ENCODE measurements at places on chromosomes 3 and 15. TPM values are rescaled to one million over a fixed set of nuclear protein-coding genes. Genes with fewer than 3 reads are reported as not detected.

DNA sequence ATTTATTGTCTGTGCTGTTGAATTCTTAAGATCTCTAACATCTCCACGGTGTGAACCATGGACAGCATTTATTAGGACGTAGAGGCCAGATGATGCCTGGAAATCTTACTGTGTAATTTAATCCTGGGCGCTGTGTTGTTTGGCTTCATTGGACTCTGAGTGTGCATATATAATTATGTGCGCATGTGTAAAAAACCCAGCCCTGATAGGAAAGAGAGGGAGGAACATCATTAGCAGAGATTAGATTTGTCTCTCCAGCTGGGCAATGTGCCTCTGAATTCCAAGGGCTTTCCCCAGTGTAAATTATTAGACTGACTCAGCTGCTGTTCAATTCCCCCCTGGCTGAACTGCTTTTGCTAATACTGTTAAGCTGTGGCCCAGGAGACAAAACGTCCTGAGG lies 39.6 kb downstream of the MAP3K13 start:
- DNase-seq: no peak

GRCh38 chr15:76962337-76963013 lies 30.9 kb downstream of the RCN2 start:
- no peak for DNase-seq

- DNase-seq: no peak
Measured at GRCh38 chr3:176780766-176781165, 416.5 kb downstream of the TBL1XR1 start.

GRCh38 chr3:133277813-133278212 lies 122.0 kb upstream of the BFSP2 start:
- no peak for DNase-seq

DNA sequence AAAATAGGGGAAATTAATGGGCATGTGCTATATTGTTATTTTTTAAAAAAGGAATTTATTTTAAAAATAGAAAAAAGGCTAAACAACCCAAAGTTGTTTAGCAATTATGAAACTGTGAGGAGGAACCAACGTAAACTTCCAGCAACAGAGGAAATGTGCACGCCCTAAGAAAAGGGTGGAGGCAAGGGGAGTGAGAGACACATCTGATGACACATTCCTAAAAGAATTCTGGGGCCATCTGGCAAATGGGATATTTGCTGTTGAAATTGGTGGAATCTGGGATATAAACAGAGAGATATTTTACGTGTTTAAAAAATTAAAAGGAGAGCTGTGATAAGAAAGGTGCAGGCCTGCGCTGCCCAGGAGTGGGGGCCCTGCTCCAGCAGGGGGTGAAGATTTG lies 50.8 kb upstream of the MUC13 start:
- no peak for DNase-seq

HIGD2B gene
- total RNA-seq: not detected

- DNase-seq: no peak
Measured at GRCh38 chr15:68370768-68371151, 61.2 kb downstream of the ITGA11 start.

GRCh38 chr3:46239301-46239938 lies 2.8 kb upstream of the CCR3 start:
- DNase-seq: no peak

DNA sequence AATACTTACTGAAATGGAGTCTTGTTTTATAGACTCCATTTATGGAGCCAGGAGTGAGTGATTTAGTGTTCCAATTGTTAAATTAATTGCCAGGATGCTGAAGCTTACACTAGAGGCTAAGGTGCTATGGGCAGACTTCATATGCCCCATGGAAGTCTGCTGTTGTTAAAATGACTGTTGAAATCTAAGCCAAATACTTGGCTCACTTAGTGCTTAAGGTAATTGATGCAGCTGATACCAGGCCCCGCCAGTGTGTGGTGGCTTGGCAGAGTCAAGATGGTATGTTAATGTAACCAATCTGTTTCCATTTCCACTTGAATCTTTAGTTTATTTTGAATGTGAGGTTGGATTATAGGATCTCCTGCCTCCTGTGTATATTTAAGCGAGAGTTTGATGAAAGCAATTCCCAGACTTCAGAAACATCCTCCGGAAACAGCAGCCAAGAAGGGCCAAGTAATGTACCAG lies 187.1 kb downstream of the ITPR1 start:
- no peak for DNase-seq

- DNase-seq: no peak
Measured at GRCh38 chr15:63551400-63551799, 45.8 kb upstream of the FBXL22 start.

- DNase-seq: no peak
Measured at GRCh38 chr15:57566834-57567233, 24.9 kb upstream of the MYZAP start.

DNA sequence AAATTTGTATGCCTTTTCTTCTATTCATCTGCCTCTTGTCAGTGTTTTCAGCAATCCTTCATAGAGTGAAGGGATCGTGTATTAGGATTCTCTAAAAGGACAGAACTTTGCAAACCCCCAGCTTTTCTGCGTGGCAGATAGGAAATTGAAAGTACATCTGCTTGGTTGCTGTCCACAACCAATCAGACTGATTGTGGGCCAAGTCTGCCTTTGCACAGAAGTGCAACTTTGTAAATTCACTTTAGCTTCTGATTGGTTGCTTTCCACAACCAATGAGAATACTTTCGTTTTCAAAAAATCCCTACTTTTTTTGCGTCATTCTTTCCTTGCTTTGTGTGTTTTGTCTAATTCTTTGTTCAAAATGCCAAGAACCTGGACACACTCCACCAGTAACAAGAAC lies 847.4 kb downstream of the FHIT start:
- DNase-seq: no peak

GRCh38 chr3:60009931-60010478 lies 960.2 kb upstream of the CFAP20DC start:
- DNase-seq: no peak

AVEN gene
- total RNA-seq: 10.0 TPM

- DNase-seq: no peak
Measured at GRCh38 chr15:77969055-77969454, 108.5 kb downstream of the TBC1D2B start.

DNA sequence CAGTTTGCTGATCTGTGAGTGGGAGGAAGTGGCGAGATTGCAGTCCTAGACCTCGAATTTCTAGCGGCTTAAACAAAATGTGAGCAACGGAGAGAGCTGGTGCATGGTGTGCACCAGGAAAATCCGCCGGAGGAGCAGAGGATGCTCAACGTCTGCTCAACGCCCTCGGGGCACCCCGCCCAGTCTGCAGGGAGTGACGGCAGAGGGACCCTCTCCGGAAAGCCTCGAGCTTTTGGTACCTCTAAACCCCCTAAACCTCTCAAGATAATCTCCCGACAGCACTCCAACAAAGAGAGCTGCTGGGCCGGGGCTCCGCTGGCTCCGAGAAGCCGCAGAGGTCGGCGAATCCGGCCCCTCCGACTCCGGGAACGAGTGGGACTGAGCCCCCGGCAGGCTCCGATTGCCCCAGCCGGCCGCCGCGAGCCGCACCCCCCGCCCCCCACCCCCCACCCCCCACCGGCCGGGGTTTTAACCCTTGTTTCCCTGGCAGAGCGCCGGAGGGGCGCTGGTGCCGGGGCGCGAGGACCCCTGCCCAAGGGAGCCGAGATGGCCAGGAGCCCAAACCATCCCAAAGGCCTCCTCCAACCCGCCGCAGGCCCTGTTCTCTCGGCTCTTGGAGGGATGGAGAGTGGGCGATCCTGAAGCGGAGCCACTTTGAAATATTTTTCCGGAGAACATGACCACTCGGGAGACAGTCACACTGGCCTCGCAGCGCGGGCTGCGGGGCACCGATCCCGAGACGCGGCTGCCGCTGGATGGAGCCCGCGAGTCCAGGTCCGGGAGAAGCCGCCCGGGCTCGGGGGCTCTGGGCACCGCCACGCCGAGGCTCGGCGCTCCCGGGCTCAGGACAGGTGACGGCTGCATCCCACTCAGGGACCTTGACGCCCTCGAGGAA lies 1.5 kb downstream of the MEGF11 start:
- DNase-seq: peak; percentile 10

LYZL4 gene
- total RNA-seq: not detected

DNA sequence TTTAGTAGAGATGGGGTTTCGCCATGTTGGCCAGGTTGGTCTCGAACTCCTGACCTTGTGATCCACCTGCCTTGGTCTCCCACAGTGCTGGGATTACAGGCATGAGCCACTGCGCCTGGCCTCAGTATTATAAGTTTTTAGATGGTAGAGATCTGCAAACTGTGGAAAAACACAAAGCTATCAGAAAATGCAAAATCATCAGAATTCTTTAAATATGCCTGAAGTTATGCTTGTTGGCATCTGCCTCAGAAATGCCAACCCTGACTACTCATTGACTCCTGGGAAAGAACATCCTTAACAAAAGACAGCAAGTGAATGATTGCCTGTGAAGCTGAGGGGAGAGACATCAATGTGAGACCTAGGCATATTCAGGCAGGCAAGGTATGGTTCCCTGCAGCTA lies 94.3 kb upstream of the MB21D2 start:
- DNase-seq: no peak

RAB8B gene
- total RNA-seq: 55.7 TPM

HTR3E gene
- not detected for total RNA-seq

SPCS1 gene
- 61.8 TPM for total RNA-seq

ITIH1 gene
- 0.49 TPM for total RNA-seq

DNA sequence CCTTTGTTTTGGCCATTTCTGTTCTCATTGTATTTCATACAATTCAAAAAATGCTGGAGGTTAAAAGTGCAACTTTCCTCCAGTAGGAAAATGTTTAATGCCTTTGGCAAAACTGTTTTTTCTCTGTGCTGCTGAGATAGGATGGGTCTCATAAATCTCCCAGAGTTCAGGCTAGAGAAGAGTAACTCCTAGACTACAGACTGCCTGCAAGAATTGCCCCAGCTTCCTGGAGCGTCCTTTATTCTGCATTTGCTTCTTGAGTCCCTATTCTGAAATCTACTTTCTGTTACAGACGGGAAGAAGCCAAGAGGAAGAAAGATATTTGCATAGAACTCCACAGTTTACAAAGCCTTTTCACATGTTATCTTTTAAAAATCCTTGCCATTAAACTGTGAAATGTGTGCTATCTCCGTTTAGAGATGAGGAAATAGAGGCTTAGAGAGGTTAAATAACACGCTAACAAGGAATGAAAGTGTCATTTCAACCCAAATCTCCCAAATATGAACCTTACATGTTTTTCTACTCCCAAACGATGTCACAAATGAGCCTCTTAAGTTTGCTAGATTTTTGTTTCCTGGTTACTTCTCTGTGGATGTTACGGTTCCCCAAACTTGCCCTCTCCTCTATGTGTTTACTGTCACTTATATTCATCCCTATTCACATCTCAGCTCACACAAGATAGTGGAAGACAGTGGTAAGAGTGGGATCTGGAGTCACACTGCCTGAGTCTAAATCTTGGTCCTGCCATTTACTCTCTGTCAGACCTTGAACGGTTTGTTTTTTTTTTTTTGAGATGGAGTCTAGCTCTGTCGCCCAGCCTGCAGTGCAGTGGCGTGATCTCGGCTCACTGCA lies 17.4 kb downstream of the NANOGP8 start:
- no peak for DNase-seq

ALPK3 gene
- 0.22 TPM for total RNA-seq

DNA sequence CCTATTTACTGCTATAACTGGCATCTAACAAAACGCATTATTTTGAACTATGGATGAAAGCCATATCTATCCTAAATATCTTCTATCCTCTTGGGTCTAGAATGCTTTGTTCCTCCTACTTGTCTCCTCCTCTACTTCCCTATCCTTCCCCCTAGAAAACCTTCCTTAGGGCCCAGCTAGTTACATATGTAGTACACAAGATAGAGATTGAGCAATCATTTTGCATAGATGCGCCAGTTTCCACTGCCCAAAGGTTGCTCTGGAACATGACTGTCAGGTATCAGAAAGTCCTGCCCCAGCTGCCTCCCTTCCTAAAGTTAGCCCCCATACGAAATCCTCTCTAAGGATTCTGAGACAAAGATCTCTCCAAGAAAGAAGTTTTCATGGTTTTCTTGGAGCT lies 55.1 kb downstream of the GPR160 start:
- no peak for DNase-seq

DNA sequence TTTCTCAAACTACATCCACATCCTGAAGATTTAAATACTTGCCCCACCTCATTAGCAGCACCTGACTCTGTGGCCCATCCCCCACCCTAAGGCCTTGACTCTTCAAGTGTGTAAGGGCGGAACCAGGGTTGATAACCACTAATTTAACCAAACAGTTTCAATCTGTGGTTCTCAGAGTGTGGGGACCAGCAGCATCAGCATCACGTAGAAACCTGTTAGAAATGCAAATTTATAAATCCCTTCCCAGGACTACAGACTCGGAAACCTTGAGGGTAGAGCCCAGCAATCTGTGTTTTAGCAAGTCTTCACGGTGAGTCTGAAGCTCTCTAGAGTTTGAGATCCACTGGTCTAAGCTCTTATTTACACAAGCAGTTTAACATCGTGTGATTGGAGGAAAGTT lies 12.4 kb downstream of the GNB4 start:
- DNase-seq: peak; percentile 3

- no peak for DNase-seq
Measured at GRCh38 chr15:51244423-51244869, 94.0 kb downstream of the CYP19A1 start.

ETV5 gene
- 0.32 TPM for total RNA-seq

GRCh38 chr3:27581852-27582251 lies 97.7 kb upstream of the SLC4A7 start:
- DNase-seq: no peak

- DNase-seq: no peak
Measured at GRCh38 chr3:177816667-177817208, 619.5 kb upstream of the TBL1XR1 start.

LCTL gene
- not detected for total RNA-seq

GRCh38 chr15:88656760-88657221 lies 18.0 kb downstream of the ISG20 start:
- DNase-seq: no peak

DNA sequence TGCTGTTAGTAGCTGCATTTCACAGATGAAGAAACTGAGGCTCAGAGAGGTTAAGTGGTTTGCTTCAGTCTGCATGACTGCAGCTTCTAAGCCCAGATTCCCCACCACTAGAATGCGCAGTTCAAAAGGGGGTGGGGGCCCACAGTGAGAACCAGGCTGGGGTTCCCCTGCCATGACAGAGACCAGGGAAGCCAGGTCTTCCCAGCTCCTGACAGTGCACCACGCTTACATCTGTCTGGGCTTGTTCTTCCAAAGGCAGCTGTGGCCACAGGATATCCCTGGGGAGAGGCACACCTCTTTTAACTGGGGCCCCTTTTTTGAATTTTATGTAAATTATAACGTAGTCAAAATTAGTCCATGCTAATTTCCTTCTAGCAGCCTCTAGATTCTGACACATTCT lies 5.3 kb downstream of the PLEKHO2 start:
- no peak for DNase-seq

DNA sequence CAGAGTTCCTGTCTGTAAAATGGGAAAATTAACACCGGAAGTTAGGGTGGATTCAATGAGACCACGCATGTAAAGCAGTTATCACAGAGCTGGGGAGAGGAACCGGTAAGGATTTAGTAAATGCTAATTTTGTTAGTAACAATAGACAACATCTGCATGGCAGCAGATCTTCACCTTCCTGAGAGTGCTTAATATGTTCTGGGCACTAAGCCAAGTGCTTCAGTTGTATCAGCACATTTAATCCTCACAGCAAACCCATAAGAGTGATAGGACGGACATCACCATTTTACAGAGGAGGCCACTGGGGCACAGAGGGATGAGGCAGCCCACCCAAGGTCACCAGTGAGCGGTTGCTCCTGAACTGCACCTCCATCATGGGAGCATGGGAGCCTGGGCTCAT lies 189.4 kb downstream of the WNT5A start:
- no peak for DNase-seq

Measured in T-cell (primary cell).